ENCODE measurements at places on chromosomes 3 and 15.

DNA sequence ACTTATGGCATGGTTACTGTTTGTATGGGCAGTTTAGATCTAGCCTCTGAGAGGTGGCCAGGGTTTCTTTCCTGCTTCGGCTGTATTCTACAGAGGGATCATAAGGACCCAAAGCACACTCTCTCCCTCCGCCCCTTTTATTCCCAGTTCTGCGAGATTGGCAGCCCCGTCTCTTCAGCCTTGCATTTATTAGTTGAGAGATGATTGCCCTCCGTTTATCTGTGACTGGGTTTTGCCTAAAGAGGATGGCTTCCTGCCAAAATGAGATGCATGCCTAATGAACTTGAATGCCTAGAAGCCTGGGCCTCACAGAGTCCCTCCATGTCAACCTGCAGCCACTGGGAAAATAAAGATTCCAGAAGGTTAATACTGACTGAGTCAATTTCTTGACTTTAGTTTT, 97.1 kb upstream of the CHL1 start:
- DNase-seq: no peak

DNA sequence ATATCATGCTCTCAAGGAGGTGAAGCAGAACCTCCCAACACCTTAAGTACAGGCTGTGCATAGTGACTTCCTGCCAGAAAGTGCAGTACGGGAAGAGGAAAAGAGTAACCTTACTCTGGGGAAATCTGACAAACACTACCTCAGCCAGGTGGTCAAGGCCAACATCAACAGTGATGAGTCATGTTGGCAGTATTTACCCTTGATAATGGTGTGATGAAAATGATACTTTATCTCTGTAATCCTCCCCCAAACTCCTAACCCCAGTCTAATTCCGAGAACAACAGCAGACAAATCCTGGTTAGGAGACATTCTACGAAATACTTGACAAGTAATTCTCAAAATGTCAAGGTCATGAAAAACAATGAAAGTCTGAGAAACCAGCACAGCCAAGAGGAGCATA, 26.5 kb downstream of the ANKDD1A start:
- no peak for DNase-seq

GRCh38 chr3:8313560-8314267, 187.9 kb upstream of the LMCD1 start:
- no peak for DNase-seq

GRCh38 chr3:142958707-142959106, 4.8 kb downstream of the PAQR9 start:
- DNase-seq: no peak

DNA sequence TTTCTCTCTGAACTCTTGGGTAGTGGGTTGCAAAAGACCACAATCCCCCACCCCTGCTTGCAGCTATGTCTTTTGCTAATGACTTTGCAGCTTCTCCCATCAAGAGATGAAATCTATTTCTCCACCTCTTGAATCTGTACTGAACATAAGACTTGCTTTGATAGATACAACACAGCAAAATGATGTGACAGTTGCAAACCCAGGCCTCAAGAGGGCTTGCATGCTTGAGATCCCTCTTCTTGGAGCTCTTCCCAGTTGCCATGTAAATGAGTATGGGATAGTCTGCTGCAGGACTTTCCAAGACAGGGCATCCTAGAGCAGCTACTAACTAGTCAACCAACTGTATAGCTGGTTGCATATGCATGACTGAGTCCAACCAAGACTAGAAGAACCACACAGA, 783.6 kb downstream of the PDCD6IP start:
- DNase-seq: no peak

DNA sequence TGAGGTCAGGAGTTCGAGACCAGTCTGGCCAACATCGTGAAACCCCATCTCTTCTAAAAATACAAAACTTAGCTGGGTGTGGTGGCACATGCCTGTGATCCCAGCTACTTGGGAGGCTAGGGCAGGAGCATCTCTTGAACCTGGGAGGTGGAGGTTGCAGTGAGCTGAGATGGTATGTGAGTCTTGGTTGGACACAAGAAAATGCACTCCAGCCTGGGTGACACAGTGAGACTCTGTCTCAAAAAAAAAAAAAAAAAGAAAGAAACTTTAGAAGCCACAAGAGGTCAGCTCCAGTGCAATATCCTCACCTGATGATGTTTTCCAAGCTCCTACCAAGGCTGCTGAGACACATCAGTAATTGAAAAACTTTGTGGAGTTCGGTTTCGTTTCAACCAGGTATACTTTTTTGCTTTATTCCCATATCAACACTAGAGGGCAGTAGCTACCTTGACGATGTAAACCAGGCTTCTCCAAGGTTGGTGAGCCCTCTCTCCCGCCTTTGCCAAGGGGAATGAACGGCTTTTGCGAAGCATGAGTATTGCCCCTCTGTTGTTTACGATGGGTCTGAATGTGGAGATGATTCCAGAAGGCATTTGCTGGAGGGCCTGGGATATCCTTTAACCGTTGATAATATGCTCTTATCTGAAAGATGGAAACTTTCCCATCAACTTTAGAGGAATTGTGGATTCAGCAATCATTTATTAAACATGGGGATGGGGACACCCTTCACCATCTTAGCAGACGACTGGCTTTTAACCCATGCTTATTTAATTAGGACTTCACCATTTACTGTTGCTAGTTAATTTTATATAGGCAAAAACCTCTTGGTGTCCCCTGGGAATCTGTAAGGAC, 202.8 kb downstream of the SV2B start:
- no peak for DNase-seq

- no peak for DNase-seq
Observed at GRCh38 chr3:45259133-45259532, 33.0 kb upstream of the TMEM158 start.

- DNase-seq: no peak
Observed at GRCh38 chr3:79767905-79768267, at the start of gene ROBO1. ROBO1 (minus strand) TSS chr3:79767998.

DNA sequence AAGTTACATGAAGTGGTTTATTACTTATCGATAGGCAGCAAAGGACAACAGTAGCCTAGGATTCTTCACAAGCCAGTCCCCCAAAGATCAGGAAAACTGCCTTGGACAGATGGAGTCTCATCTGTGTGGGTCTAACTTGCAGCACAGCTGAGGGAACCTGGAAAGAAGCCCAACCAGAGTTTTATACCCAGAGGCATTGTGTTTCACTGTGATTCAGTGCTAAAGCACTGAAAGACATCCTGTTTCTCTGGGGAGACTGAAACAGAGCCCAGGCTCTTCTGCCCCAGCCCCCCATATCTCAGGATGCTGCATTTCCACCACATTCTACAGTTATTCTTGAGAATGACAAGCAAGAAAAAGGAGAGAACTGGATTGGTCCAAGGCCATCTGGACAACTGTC, 48.2 kb upstream of the PYDC2 start:
- no peak for DNase-seq

- DNase-seq: no peak
Observed at GRCh38 chr3:38367779-38368178, 21.2 kb downstream of the XYLB start.

DNA sequence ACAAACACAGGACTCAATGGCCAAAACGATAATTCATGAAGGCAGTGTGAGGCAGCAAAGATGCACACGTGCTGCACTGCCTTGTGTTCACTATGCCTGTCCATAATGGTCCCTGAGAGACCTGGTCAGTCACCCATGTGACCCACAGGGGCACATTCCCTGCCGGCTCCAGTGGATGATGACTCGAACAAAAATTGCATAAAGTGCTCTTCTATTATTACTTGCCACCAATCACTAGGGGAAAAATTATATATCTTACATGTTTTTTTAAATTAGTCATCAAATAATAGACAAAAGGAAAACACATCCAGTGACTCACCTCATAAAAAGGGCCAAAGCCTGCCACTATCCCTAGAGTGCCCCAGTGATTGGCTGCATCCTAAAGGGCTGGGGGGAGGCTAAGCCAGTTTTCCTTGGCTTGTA, 47.5 kb downstream of the UBP1 start:
- no peak for DNase-seq

- DNase-seq: no peak
Observed at GRCh38 chr3:27730774-27731659, 8.9 kb upstream of the EOMES start.

DNA sequence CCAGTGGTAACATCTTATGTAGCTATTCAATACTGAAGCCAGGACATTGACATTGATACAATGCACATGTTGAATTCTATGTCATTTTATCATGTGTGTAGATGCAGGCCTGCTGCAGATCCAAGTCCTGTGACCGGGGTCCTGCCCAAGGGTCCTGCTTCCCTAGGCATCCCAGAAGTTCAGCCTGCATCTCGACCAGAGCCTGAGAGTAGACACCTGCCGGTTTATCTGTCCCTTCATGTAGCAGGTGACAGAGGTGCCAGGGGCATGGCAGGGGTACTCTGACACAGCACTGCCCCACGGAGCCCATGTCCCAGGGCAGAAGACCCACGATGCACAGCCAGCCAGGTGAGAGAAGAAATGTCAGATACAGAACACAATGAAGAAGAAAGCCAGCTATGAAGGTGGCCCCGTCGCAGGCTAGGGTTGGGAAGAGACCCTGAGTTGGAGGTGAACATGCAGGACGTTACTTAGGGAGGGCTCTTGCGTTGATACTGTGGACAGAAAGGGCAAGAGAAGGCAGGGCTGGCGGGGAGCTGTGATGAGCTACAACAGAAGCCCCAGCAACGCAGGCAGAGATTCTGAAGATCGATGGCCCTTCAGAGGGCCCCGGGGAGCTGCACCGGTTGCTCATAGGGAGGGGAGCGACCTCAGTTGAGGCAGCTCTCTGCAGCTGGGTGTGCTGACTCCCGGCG, 51.0 kb downstream of the TPRA1 start:
- no peak for DNase-seq

GRCh38 chr15:88391006-88391405, 76.2 kb downstream of the MRPL46 start:
- no peak for DNase-seq

- no peak for DNase-seq
Observed at GRCh38 chr15:45307230-45307924, 55.3 kb downstream of the SLC28A2 start.

- DNase-seq: no peak
Observed at GRCh38 chr3:79467721-79468120, 300.1 kb downstream of the ROBO1 start.

DNA sequence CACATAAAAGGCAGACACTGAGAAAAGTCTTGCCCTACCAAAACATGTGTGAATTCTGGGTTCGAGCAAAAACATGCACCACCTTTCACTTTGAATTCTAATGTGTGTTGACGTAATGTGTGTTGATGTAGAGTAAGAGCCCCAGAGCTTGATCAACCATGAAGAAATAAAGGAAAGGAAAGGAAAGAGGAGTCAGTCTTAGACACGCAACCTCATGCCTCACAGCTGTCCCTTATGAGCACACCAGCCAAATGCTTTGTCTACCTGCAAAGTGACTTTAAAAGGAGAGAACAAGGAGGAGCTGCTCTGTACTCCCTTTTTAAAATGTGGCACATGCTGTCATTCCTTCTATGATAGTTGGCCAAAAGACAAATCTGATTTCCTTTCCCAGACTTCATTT, 80.8 kb downstream of the RFTN1 start:
- no peak for DNase-seq

Data from sciatic nerve (tissue), 2 donors.